ENCODE measurements at places on chromosomes 11 and 22.

- no peak for DNase-seq
Measured at GRCh38 chr11:35764417-35764816, 101.8 kb downstream of the TRIM44 start.

GRCh38 chr11:113473983-113474361 lies 1.2 kb downstream of the DRD2 start:
- DNase-seq = no peak

DNA sequence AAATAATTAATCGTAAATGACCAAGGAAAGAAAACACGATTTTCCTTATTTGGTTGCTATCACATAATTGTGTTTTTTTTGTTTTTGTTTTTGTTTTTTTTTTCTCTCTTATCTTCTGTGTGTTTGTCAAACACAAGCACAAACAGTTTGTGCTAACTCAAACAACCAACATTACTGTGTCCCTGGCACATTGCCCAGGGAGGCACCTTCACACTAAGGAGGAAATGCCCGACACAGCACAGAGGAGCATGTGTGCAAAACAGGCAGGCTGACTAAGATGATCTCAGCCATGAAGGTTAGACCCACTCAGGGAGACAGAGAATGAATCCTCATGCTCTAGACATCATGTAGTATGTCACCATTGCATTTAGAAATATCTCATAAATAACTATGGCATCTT lies 130.1 kb downstream of the SOX6 start:
- no peak for DNase-seq

GRCh38 chr22:23089633-23090456 lies 19.5 kb downstream of the GNAZ start:
- no peak for DNase-seq

DNA sequence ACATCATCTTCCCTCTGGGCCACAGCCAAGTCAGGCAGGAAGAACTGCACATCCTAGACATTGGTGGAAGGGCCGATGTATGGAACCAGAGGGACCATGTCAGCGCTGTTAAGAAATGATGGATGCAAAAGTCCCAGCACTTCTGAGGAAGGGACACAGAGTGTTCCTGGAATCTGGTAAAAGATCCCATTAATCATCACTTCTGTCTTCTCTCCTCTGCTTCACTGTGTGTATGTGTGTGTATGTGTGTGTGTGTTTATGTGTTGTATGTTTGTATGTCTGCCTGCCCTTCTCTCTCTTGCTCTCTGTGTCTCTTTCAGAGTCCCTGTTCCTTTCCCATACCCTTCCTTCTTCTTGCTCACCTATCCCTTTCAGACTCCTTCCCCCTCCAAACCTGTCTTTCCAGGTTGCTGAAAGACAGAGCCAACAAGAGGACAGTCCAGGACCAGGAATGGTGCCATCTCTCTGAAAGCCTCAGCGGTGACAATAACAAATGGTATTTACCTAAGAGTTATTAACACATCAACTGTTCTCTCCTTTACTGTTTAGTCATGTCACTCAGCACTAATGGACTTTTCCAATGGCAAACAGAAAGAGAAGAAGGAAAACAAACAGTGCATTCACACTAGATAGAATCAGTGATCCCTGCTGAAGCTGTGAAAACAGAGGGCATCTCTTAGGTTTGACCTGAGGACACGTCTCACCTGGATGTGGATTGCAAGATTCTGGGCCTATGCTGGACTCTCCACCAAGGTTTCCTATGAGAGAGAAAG lies 47.1 kb downstream of the EHF start:
- DNase-seq = no peak

- no peak for DNase-seq
Measured at GRCh38 chr11:115298300-115299012, 205.8 kb downstream of the CADM1 start.

- DNase-seq = no peak
Measured at GRCh38 chr11:83676056-83676601, 390.0 kb upstream of the CCDC90B start.

- DNase-seq = no peak
Measured at GRCh38 chr22:35620624-35621251, 3.6 kb upstream of the MB start.

DNA sequence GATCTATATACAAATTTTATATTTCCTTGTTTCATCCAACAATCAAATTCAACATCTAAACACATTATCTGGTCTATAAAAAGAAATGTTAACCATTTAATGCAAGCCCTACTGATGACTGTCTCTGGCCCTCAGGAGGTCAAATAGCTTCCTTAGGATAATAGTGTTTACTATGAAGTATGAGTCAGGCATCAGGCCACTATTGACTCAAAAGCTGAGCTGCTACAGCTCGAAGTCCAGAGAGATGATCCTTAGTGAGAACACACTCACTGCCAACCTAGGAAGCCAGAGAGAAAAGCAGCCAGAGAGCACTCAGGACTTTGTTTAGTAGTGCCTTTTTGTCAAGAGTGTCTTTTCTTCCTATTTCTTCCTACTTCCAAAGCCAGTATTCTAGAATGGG lies 171.8 kb downstream of the SOX6 start:
- DNase-seq = no peak

- no peak for DNase-seq
Measured at GRCh38 chr22:49800408-49801238, 27.1 kb downstream of the BRD1 start.

GRCh38 chr22:17095538-17095937 lies 10.7 kb downstream of the IL17RA start:
- DNase-seq = no peak

- no peak for DNase-seq
Measured at GRCh38 chr11:72406540-72407527, 27.5 kb downstream of the CLPB start.

- no peak for DNase-seq
Measured at GRCh38 chr22:46043816-46044620, 67.1 kb upstream of the WNT7B start.

- no peak for DNase-seq
Measured at GRCh38 chr11:47611348-47611794, 17.2 kb upstream of the C1QTNF4 start.

DNA sequence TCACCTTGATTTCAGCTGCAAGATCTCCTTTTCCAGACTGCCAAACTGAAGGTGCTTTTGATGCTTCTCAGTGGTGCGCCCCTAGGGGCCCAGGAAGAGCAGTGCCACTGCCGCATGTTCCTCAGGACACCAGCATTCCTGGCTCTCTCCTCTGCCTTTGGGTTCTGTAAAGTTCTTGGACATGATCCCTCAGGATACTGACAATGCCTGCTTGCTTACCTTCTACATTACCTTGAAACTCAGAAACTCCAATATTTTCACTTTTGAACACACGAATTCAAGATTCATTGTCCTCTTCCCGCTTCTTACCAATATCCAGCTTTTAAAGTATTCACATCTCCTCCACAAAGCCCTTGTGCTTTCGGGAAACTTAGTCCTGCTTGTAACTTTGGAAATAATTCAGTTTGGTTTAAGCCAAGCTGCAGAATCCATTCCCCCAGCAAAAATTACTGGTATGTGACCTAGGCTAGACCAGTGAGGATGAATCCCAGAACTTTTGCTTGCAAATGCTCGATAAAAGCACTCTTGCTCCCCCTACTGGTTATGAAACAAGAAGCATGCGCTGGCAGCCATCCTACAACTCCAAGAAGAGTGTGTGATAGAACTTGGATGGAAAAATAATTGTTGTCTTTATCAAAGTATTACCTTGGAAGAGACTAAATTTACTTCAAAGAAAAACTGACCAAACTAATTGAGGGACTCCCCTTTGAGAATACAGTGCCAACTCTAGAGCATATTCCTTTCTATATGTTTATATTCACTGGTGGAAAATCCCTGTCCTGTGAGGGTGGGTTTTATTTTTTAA lies 16.5 kb upstream of the OR5B21 start:
- DNase-seq = peak; percentile 25

GRCh38 chr11:33291004-33291777 lies 34.0 kb downstream of the HIPK3 start:
- no peak for DNase-seq

DNA sequence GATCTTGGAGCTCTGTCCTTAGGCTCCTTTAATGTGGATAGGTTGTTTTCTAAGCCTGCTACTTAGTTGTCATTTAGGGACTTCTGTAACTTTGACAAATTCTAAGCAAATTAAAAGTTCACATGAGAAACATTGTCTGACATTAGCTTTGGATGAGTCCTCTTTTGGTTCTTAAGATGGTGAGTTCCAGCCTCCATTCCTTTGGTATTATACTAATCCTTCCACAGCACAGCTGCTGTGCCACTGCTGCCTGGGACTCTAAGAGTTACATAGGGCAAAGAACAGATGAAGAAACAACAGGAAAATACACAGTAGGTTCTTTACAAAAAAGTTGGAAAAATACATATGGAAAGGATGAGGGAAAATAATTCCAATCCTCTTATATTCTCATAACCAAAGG lies 25.3 kb upstream of the PIK3C2A start:
- DNase-seq = no peak

DNA sequence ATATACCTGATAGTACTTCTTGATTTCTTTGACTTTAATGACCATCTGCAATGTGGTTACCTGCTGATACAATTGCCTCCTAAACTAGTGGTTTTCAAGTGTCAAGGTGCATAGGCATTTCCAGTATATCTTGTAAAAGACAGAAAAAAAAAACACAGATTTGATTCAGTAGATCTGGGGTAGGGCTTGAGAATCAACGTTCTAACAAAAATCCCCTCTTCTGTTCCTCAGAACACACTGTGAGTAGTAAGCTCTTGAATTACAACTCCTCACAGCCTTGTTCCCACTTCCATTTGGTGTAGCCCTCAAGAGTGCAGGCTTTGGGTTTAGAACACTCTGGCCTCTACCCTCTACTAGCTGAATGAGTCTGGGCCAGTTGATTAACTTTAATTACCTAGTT lies 78.0 kb upstream of the CTSC start:
- DNase-seq = no peak

- no peak for DNase-seq
Measured at GRCh38 chr11:78419327-78419726, 1.7 kb upstream of the GAB2 start.

DNA sequence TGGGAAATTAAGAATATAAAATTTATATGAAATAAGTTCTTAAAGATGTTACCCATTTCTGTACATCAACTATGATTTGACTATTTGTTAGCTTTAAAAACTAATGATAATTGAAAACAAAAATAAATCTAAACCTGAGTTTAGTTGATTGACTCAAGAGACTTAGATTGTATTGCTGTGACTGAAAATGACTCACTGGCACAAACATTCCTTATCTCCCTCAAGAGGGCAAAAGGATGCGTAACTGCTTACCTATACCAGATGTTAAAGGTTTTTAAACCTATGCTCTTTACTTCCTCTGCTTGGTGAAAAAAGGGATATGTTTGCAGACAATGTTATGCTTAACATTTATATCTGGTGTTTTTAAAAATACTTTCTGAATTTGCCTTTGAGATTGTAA lies 30.3 kb downstream of the ATM start:
- DNase-seq = no peak

GRCh38 chr11:122393209-122393860 lies 262.2 kb upstream of the UBASH3B start:
- DNase-seq = no peak

- DNase-seq = no peak
Measured at GRCh38 chr11:47773882-47774281, 6.7 kb upstream of the FNBP4 start.

All from stimulated activated CD8-positive, alpha-beta memory T cell treated with anti-CD3 and anti-CD28 coated beads, Interleukin-4, amount 100 ng/mL, for 24 hours (primary cell).